ENCODE measurements at places on chromosomes 11 and 22. TPM values are rescaled to one million over a fixed set of nuclear protein-coding genes. Genes with fewer than 3 reads are reported as not detected.

Gene SGSM1
- total RNA-seq = not detected

Gene PTPRJ
- 17.0 TPM for total RNA-seq

Gene NLRP10
- total RNA-seq = 0.48 TPM

Gene SUN2
- 64.7 TPM for total RNA-seq

Gene MS4A8
- total RNA-seq = not detected

Gene GVQW3
- total RNA-seq = 0.34 TPM

Gene KRTAP5-8
- total RNA-seq = not detected

Gene CBX6
- 32.5 TPM for total RNA-seq

Gene DTX4
- not detected for total RNA-seq

Gene ANGPTL5
- not detected for total RNA-seq

Gene GLYAT
- total RNA-seq = not detected

GRCh38 chr22:23548501-23549197, 31.4 kb downstream of the IGLL1 start:
- no peak for DNase-seq

- no peak for DNase-seq
These were observed 884 bp downstream of the IL10RA start for GRCh38 chr11:117986981-117987574.

DNA sequence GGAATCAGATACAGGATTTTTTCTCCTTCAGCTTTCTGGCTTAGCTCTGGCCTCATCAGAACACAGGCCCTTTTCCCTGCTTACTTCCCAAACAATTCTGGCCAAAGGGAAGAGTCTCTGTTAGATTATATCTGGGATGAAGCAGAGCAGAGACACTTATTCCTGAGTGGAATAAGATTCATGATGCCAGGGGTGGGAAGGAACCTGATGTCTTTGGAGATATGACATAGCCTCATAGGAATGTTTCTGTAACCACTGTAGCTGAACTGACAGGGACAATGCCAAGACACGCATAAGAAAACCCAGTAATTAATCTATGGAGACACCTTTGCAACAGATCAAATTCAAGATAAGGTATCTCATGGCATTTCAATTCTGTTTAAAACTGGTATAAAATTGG, 177.1 kb upstream of the RAG2 start:
- peak; percentile 19 for DNase-seq

DNA sequence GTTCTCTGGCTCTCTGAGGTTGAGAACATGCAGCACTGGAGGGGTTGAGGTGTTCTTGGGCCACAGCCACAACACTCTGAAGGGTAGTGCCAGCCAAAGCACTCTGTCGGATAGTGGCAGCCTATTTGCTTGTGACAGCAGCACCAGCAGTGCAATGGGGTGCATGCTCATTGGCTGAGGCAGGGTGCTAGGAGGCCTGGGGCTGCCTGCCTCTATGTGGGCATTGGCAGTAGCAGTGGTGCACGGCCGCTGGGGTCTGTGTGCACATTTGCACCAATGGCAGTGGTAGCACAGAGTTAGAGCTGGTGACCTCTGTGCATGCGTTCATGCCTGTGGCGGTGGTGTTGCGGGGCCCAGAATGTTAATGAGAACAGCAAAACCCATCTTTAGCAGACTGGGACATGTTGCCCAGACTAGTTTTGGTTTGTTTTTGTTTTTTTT, 25.4 kb downstream of the PI4KA start:
- DNase-seq = no peak

DNA sequence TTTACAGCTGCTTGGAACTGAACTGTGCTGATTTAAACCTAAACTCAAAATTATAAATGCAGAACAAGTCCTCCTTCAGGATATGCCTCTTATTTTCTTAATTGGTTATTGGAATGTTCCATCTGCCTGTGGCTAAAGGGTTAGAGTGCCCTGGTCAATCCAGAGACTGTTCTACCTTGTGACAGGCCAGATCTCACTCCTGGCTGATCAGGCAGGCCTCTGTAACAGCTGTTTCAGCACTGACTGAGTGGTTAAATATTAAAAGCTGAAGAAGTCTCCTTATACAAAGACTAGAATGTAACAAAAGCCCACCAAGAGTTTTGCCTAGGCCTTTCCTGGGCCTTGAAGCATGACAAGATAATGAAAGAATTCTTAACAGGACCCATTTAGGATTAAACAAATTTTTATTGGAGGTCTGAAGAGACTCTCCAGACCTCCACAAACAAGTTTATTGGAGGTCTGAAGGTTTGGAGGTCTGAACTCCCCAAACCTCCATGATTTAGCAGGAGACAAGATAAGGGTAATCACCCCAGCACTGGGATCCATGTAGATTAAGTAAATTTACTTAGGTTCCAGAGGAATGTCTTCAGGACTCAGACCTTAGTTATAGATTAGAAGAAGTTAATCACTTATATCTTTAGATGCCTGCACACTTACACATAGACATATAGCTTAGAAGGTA, 35.8 kb downstream of the TMPRSS5 start:
- no peak for DNase-seq

DNA sequence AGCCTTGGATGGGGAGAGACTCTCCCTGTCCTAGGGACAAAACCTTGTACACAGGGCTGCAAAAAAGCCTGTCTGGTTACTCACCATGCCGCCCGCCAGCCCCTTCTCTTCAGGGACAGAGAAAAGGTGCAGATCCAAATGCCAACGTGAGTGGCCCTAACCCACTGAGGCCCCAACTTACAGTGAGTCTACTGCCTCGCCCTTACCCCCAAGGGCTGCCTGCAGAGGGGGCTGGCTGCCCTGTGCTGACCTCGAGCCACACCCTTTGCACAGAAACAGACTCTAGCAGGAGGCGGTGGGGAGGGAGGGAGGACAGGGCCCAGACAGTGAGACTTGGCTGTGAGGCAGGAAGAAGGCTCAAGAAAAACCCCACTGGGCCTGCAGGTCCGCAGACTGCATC, 13.6 kb upstream of the CHST1 start:
- no peak for DNase-seq

GRCh38 chr11:76551400-76551799, 106.6 kb downstream of the EMSY start:
- no peak for DNase-seq

DNA sequence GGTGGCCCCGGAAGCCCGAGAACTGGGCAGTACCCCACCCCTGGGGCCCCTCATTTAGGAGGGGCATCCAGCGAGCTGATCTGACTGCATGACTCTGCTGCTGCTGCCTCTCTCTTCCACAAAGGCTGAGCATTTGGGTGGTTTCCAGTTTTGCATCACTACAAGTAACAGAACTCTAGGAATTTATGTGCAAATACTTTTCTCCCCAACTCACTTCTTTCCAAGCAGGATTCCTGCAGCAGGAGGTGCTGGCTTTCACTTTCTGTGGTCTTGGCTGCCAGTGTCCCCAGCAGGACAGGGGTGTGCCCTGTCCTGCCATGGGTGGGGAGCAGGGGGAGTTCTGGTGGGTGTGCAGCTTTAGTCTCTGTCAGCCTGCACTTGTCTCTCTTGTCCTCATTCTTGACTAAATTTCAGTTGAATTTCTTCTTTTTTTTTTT, 21.2 kb downstream of the UPB1 start:
- DNase-seq = peak; percentile 44

DNA sequence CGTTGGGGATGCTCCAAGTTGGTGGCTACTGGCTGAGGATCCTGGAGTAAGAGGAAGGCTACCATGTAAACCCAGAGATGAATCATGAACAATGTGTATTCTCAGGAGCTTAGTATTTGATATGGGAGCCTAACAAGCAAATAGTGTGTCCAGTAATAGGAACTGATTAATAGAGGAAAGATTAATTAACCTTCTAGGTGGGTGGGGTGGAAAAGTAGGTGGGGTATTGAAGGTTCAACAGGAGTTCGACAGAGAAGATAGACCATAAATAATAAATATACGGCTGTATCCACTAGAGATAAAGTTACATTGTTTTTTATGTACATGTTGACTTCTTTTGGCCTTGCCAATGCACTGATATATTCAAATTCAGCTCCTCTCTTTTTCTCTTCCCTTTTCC, 43.1 kb downstream of the BMAL1 start:
- DNase-seq = no peak

GRCh38 chr11:32884770-32885384, 7.7 kb upstream of the QSER1 start:
- DNase-seq = no peak

DNA sequence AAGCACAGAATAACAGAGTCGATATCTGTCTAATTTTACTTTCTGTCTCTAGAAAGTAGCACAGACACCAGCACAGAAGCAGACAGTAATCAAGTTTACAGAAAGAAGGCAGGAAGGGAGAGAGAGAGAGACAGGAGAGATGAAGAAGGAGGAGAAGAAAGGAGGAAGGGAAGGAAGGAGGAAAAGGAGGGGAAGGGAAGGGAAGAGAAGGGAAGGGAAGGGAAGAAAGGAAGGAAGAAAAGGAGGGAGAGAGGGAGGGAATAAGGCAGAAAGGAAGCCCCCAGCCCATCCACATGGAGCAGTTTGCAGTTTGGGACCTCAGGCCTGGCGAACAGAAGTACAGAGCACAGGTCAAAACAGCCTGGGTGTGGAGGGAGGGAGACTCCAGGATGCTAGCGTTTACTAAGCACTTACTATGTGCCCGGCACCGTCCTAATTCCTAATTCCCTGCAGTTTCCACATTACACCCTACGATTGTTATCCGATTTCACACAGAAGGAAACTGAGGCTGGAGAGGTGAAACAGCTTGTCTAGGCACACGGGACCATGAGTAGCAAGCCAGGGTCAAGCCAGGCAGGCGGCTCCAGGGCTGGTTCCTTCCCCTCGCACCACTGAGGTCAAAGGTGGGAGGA, 46.0 kb upstream of the WNT7B start:
- no peak for DNase-seq

- no peak for DNase-seq
These were observed 155.5 kb upstream of the PITPNB start for GRCh38 chr22:28074526-28074925.

DNA sequence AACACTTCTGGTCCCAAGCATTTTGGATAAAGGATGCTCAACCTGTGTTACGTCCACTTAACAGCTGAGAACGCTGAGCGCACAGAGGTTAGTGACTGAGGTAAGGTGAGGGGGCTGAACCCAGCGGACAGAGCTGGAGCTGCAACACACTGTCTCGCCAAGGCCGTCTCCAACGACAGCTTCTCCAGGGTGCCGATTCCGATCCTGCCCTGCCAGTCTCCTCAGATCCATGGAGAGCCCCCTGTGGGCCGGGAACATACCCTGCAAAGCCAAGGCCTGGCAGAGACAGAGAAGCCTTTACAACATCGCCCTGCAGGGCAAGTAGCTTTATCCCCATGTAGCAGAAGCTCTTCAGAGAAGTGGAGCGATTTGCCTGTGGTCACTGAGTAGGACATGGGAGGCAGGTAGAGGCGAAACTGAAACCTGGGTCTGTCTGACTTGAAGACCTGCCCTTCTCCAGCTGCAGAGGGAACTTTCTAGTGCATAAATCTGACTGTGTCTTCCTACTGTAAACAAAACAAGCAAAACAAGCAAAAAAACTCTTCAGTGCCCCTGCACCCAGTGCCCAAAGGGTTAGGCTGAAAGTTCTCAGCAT, 72.8 kb downstream of the SCUBE1 start:
- DNase-seq = peak; percentile 25

GRCh38 chr11:96122601-96123074, 198.7 kb upstream of the MTMR2 start:
- DNase-seq = peak; percentile 50

- no peak for DNase-seq
These were observed 163.8 kb downstream of the BRD1 start for GRCh38 chr22:49663823-49664222.

GRCh38 chr22:38069372-38070249, 12.4 kb downstream of the PICK1 start:
- DNase-seq = peak; percentile 38

- DNase-seq = no peak
These were observed 70.0 kb downstream of the RBX1 start for GRCh38 chr22:41021061-41021612.

- DNase-seq = no peak
These were observed 91.7 kb upstream of the OR4B1 start for GRCh38 chr11:48124880-48125279.
